ENCODE measurements at places on chromosomes 6 and 20.

DNA sequence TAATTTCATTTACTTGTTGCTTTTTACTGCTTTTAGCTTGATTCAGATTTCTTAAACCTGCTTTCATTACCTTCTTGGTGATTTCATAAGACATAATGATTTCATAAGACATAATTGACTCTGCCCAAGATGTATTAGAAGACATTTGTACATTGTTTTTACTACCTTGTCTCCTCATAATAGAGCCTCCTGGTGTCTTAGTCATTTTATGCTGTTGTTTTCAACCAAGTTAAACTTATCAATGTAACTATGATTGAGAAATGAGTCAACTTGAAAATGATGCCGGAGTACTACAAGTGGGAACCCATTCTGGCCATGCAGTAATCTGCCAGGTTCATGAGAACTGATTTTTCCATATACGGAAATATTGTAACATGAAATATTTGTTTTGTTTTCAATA lies 573.6 kb downstream of the MMUT start:
- no peak for DNase-seq

- no peak for DNase-seq
These were observed 8.0 kb upstream of the PTPN1 start for GRCh38 chr20:50501972-50502745.

- no peak for DNase-seq
These were observed 5.6 kb downstream of the TFAP2A start for GRCh38 chr6:10409233-10409721.

GRCh38 chr6:128630213-128630612 lies 109.8 kb upstream of the PTPRK start:
- no peak for DNase-seq
